ENCODE measurements at places on chromosomes 3 and 15.

- DNase-seq = no peak
These were observed 5.9 kb downstream of the LMCD1 start for GRCh38 chr3:8507496-8507895.

GRCh38 chr3:172913911-172914655, 163.6 kb downstream of the ECT2 start:
- no peak for DNase-seq

- no peak for DNase-seq
These were observed 10.2 kb upstream of the LACTB start for GRCh38 chr15:63111481-63111880.

DNA sequence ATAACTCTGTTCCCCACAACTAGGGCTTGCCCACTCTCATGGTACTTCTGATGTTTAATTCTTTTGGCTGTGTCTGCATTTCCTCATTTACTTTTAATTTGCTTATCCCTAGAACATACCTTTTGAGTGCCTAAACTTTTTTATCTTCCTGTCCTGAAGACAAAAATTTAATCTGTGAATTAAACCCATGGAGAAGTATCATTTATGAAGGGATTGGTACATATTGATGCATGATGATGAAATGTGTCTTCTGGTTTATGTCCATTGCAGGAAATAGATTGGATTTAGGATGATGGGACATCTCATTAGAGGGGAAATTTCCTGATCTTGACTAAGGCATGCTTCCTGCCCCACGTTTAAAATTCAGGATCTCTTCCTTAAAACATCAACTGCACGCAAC, 109.5 kb downstream of the PGPEP1L start:
- DNase-seq = no peak
